ENCODE measurements at places on chromosomes 3 and 15.

DNA sequence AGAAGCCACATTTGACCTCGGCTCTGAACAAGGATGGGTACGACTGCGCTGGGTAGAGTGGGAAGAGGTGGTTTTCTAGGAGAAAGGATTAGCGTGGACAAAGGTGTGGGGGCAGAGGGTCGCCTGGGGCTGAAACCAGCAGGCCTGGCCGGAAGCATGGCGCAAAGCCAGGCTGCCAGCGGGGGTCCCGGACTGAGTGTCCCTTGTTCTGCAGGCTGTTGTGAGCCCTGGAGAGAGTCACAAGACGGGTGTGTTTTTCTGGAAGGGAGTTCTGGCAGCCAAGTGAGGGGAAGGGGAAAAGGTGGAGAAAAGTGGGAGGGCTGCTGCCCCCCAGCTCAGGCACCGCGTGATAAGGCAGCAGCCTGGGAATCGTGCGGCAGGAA lies 98.5 kb upstream of the MEF2A start:
- DNase-seq, result no peak

- DNase-seq, result no peak
Measured at GRCh38 chr15:95247071-95247984, 1016.0 kb downstream of the MCTP2 start.

GRCh38 chr3:98567666-98568270 lies 25.6 kb downstream of the CPOX start:
- no peak for DNase-seq

DNA sequence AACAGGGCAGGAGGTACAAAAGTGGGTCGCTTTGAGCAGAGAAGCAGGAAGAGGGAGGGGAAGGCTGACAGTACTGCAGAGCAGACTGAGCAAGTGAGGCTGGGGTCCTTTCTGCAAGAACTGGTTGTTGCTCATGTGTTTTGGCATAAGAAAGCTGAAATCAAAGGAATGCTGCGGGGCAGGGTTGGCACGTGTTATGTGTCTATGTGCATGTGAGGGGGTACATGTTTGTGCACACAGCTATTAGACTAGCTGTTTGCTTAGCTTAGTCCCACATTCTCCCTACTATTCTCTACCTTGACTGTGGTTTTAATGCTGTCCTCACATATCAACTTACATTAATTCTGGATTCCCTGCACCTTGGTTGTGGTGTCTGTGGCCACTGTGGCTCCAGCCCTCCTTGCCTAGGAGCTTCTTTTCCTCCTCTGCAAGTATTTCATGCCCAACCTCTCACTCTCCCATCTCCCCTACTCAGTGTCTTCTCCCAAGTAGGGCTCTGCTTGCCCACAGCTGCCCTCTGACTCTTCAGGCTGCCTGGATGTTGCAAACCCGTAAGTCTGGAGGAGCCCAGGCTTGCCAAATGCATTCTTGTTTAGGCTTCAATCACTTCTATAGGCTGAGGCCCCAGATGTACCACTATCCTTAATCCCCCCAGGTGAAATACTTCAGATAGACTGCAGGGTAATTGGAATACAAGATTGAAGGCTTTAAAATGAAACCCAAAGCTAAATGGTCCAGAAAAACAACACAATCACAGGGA lies 4.8 kb downstream of the TAGLN3 start:
- no peak for DNase-seq

DNA sequence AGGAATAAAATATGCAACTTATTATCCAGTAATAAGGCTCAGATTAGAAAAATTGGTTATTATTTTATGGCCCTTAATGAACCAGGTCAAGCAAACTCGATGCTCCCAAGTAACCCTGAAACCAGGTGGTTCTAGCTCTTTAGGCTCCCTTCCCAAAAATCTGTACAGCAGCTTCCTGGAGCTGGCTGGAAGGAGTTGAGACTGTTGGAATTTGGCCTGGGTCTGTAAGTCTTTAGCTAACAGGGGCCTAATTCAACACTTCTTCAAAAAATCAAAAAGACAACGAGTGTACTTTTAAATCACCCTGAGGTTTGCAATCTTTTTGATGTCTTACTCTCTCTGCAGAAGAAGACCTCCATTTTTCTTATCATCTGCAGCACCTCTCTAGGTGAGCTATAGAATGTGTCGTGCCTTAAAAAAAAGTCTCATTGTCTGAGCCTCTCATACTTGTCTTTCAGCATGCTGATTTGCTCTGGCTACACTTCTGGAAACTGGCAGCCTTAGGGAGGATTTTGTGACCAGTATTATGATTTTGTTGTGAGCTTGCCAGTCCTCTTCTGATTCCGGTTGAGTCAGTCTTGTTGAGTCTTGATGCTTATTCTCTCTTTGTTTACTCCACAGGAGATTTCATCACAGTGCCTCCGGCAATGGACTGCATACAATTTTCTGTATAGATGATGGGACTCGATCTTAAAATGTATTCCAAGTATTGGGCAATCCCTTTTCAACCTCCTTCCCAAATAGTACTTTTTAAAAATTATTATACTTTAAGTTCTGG lies 235.0 kb upstream of the KBTBD8 start:
- no peak for DNase-seq

DNA sequence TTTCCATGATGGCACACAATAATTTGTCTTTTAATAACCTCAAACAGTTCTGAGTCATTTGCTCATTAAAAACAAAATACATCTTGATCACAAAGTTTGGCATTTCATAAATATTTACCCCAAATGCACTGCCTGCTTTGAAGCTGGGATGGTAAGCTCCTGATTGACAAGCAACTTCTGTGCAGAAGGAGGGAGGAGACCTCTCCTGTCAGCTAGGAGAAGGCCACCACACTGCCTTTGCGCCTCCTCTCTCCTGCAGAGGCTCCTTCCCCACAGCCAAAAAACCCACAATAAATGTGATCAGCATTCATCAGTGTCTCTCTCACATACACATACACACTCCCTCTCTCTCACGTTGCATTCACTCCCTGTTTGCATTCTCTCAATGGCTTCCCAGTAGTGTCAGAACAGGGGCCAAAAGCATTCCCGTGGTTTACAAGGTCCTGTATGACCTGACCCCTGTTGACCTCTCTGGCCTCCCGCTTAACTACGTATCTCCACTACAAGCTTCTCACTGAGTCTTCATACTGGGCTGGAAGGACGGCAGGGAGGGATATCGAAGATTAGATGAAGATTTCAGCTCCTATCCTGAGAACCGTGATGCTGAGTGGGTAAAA lies 216.4 kb downstream of the FOXP1 start:
- no peak for DNase-seq

DNA sequence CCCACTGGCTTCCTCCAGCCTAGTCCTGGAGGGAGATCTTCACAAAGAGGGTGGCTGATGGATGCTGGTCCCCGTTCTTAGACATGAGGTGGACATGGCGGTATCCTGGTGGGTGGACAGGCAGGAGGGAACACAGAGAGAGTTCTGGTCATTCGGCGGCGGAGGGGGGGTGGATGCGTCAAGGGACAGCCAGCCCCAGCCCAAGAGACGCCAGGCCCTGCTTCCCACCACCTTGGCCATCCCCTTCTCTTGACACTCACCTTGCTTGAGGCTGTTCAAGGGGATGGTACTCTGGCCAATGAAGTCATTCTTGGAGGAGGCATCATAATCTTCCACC lies 17.1 kb downstream of the VILL start:
- no peak for DNase-seq

- no peak for DNase-seq
Measured at GRCh38 chr15:38536201-38536676, 28.4 kb downstream of the RASGRP1 start.

- DNase-seq, result peak; percentile 22
Measured at GRCh38 chr3:126416943-126417342, 22.2 kb downstream of the CFAP100 start.

- no peak for DNase-seq
Measured at GRCh38 chr3:99236576-99236975, 335.1 kb upstream of the DCBLD2 start.

DNA sequence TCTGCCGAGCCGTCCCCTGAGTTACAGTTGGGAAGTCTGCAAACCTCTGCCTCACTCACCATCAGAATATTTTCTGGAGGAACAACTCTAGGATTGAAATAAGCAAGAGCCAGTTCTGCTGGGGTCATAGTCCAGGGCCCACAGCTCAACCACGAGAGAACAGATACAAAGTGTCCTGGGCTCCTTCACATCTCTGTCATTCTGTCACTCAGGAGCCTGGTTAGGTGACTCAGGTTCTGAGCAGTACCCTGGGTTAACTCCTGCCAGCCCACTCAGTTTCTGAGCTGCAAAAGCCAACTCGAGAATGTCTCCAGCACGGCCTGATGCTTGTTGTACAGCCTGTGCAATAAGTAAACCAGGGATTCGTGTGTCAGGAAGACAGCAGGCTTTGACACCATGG lies 155.7 kb downstream of the SLCO3A1 start:
- DNase-seq, result no peak

- no peak for DNase-seq
Measured at GRCh38 chr15:74643665-74644204, 28.1 kb downstream of the CLK3 start.

GRCh38 chr3:143306407-143306806 lies 186.8 kb downstream of the CHST2 start:
- no peak for DNase-seq

DNA sequence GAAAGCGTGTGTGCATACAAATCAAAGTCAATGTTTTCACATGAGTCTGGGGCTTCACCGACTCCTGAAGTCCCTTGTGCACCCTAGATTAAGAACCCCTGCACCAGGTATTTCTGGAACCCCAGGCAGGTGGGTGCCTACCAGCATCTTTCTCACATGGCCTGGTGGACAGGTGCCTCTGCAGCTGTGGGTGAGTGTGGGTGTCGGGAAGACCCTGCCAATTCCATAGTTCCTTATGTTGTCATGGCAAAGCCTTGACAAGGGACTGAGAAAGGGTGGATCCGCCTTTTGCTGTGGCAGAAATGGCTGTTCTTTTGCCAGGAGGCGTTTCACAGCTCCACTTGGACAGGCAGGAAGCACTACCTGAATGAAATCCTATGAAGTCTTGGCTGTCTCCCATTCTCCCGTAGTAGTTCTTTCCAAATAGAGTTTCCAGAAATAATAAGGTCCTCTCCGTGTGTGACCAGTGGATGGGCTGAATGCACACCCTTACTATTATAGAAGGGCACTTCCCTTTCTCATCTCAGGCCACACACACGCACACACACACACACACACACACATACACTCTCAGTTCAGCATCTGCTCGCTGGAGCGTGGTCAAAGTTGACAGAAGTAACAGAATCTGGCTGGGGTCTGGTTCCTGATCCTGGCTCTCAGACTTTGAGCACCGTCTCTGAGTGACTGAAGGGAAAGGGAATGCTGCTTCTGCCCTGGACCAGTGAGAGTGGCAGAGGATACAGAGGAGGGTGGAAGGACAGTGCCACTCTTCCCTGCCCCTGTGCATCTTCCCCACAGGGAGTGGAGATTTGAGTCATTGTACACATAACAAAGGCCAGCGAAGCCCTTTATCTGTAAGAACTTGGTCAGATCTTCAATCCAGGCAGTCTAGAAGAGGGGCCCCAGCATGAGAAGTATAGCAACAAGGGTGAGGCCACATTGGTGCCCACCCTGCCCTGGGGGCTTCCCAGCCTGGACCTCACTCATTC lies 38.7 kb downstream of the PDIA5 start:
- DNase-seq, result no peak

GRCh38 chr3:12268049-12268735 lies 20.7 kb upstream of the PPARG start:
- no peak for DNase-seq

GRCh38 chr3:22887664-22888291 lies 315.3 kb upstream of the UBE2E2 start:
- peak; percentile 24 for DNase-seq
